Eye (tissue), 1 donor: ENCODE measurements at places on chromosomes 4 and X.
A peak's percentile ranks its signal among the peaks of the same experiment; 100 is the strongest.

GRCh38 chr4:139556724-139557555 lies 921 bp upstream of the SETD7 start:
- peak; percentile 89 for DNase-seq

DNA sequence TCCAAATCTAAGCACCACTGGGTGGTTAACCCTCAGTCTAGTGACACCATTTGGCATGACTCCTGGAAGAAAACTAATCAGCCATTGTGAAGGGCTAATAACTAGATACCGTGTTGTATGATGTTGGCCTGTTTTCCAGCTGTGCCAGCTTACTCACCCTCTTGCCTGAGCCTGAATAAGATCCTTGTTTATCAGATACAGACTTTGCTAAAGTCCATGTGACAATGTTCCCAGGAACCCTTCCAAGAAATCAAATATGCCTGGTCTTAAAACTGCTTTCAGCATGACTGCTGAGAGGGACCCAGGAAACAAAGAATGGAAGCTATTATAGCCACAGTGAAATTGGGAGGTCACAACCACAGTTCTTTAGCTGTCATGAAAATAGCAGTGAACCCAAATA lies 640.8 kb upstream of the INTU start:
- no peak for DNase-seq

DNA sequence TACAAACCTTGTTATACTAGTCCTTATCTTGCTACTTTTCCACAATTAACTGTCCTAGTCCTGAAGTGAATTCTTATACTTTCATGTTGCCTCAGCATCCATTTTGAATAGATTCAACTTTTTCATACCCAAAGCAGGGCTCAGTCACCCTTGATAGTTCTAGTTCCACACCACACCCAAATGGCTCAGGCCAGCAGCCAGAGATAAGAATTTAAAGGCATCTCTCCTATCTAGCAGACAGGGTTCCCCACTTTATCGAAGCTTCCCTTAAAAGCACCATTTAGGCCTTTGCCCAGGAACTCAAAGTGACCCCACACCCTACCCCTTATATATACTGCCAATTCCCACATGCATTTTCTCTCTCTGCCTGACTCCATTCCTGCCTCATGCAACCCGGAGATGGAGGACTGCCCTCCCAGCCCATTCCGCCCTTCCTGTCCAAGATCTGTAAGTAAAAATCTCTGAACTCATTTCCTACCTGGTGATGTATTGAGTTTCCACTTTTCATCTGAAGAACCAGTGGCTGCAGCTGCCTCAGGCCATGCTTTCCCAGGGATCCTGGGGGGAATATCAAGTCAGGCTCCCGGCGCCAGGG lies 63.7 kb upstream of the TXK start:
- no peak for DNase-seq

- DNase-seq, result peak; percentile 44
Observed at GRCh38 chr4:88005076-88005475, 2.4 kb upstream of the PKD2 start.

DNA sequence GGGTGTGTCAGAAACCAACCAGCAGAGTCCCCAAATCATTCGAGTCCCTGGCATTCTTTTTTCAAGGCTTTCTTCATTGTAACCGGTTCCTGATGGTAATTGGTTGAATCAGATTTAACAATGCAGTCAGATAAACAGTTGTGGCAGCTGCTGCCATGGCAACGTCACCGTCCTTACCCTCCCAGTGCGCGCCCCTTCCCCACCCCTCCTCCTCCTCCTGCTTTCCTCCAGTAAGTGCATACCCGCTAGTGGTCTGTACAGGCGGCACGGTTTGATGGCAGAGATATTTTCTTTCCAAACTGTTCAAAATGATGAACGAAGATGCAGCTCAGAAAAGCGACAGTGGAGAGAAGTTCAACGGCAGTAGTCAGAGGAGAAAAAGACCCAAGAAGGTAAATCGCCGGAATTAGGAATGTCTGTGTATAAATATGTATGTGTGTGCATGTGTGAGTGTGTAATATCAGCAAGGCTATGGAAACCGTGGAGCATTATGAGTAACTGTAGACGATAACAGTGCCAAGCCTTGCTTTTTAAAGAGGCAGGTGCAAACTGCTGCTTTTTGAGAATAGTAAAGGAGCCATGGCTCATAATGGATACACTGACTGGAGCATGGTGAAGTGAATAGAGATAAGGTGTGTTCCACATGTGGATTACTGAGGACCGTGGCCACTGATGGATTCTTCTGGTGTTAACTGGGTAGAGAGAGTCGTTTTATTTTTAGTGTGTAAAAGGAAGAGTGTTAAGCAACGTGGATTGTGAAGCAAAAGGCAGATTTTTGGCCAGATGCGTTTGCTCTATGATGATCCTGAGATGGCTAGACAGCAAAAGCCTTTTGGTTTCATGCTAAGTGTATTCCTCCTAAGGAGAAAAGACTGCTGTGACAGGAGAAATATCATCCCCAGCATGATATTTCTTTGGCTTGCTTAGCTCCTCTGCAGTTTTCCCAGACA lies at the start of gene ANK2:
Gene ANK2, plus strand, starts transcription at position 233 of the 950 bp plus-strand sequence. Its CDS starts 76 bp downstream, at position 309.
- peak; percentile 95 for DNase-seq

- DNase-seq, result no peak
Observed at GRCh38 chr4:168705121-168705520, 208.3 kb downstream of the PALLD start.

GRCh38 chrX:13482746-13483541 lies 86.5 kb upstream of the EGFL6 start:
- DNase-seq, result no peak

GRCh38 chrX:74178536-74178935 lies 125.4 kb upstream of the ZCCHC13 start:
- DNase-seq, result peak; percentile 25

- DNase-seq, result no peak
Observed at GRCh38 chr4:13984991-13985800, 357.7 kb upstream of the BOD1L1 start.

DNA sequence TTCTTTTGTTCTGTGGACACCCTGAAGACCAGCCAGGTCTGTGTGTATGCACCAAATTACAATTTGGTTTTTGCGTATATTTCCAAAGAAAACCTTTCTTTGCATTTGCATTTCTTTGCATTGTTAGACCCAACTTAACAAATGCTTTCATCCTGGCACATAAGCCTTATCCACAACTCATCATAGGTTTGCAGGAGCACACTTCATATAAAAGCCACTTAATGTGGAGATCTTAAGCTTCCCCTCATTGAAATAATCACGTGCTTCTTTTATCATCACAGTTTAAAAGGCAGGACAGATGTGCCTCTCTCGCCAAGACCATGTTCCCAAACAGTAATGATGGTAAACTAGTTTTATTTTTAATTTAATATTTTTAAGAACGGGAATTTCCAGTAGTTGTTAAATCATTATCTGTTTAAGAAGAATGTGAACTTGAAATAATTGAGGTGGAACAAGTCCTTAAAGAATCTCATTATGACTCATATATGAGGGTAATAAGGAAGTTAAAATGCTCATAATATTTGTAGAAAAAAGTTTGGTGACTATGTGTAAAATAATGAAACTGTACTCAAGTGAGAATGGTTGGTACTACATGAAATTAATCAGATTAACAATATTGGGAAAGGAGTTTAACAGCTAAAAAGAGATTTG lies 65.5 kb downstream of the GLRA3 start:
- no peak for DNase-seq

GRCh38 chr4:93263166-93263565 lies 565.4 kb upstream of the ATOH1 start:
- DNase-seq, result peak; percentile 15

DNA sequence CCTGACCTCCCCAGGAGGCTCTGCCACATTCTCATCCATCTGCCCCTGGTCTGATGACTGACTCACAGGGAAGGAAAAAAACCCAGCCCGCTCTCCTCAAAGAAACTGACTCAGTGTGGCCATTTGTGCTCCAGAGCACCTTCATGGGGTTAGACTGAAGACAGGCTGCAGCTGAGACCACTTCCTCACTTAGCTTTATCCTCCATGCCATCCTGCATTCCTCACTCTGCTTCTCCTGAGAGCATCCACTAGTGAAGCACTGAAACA lies 35.9 kb upstream of the HPSE start:
- no peak for DNase-seq

GRCh38 chr4:149702414-149703293 lies 113.0 kb downstream of the IQCM start:
- DNase-seq, result no peak

DNA sequence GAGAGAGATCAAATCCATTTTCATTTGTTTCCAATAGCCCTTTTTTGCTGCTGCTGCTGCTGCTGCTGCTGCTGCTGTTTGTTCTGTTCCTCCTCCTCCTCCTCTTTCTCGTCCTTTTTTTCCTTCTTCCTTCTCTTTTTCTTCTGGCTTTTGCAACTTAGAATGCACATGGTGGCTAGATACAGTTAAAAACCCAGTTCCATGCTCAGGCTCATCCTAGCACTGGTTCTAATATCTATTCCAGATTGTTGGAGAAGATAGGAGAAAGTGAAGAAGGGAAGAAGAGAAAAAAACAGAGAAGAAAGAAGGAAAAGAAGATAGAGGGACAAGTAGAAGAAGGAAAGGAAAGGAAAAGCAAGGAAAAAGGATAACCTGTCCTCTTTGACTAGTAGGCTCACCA lies 39.7 kb downstream of the VSIG4 start:
- no peak for DNase-seq

DNA sequence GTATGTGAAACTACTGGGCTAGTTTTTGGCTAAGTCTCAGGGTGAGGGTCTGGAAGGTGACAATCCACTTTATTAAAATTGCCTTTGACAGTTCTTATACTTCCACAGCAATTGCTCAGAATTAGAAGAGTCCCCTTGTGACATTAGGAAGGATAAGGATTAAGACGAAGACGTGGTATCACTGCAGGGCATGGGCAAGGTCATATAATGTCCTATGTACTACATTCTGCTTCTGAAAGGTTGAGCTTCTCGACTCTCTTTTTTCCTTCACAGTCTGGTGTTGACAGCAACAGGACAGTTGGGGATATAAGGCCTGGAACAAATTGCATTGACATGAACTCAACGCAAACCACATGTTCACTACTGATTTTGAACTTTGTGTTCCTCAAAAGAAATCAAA lies 40.9 kb upstream of the PRDM5 start:
- no peak for DNase-seq

- DNase-seq, result no peak
Observed at GRCh38 chrX:155959018-155959587, 38.4 kb upstream of the IL9R start.

GRCh38 chr4:147151763-147152162 lies 206.1 kb upstream of the TTC29 start:
- no peak for DNase-seq

DNA sequence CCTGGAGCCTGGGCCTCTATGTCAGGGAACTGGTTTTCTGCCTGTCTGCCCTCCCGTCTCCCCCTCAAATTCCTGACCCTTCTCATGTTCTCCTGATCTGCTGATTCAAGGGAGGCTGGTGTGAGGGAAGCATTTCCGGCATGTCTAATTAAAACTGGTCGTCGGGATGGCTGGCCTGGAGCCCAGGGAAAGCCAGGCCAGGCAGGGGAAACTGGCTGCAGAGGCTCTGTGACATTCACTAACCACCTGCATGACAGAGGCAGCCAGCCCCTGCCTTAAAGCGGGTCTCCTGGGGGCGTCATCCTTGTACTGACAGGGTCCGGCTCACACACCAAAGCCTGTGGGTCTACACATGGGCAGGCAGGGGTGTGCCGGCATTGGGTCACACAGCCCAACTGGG lies 35.2 kb downstream of the ABLIM2 start:
- peak; percentile 68 for DNase-seq

DNA sequence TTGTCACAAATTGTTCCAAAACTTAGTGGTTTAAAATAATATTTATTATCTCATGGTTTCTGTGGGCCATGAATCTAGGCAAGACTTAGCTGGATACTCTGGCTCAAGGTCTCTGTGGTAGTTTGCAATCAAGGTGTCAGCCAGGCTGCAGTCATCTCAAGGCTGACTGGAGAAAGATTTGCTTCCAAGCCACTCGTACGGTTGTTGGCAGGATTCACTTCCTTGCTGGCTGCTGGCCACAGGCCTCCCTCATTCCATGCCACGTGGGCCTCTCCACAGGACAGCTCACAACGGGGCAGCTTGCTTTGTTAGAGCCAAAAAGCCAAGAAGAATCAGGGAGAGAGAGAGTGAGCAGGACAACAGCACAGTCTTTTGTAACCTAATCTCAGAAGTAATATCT lies 101.4 kb downstream of the WWC2 start:
- no peak for DNase-seq

DNA sequence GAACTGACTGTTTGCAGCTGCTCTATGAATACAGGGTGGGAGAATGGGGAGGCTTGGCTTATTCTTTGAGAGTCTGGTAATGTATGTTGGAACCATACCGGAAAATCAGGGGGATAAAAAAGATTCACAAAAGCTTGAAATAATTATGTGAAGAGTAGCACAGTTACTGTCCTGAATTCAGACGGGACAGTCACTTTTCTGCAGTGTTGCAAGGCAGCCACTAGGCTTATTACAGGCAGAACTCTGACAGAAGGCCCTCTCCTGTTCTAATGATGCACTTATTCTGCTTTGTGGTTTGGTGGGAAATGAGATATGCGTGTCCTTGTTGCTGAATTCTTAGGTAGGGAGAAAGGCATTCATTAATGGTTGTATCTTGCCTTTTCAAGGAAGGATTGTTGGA lies 37.2 kb downstream of the GUCY1B1 start:
- no peak for DNase-seq

GRCh38 chrX:16386126-16386525 lies 218.8 kb downstream of the MAGEB17 start:
- no peak for DNase-seq

DNA sequence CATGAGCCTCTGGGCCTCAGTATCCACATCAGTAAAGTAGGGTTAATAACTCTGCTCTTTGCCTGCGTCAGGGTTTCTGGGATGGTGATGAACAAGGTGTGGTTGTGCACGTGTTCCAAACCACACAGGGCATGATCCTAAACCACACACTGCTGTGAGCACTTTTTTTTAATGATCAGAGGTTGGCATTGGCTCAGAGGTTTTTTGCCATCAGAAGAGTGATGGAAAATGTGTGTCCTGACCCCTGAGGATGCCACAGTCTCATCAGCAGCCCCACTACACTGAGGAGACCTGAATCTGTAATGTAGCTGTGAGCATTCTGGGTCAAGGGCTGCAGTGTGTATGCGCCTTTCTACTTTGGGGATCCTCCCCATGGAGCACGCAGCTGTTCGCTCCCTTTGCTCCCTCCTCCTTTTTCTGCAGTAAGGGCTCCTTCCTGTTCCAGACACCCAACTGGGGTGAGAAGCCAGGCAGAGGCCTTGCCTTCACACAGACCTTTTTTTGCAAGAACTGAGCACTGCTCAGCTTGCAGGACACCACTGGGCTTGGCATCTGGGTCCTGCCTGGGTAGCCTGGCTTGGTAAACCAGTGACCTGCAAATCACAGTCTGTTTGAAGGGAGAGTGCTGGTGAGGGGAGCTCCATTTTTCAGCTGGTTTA lies 87.5 kb downstream of the MAMLD1 start:
- DNase-seq, result no peak

- no peak for DNase-seq
Observed at GRCh38 chrX:120774606-120775005, 101.1 kb downstream of the CT47B1 start.

DNA sequence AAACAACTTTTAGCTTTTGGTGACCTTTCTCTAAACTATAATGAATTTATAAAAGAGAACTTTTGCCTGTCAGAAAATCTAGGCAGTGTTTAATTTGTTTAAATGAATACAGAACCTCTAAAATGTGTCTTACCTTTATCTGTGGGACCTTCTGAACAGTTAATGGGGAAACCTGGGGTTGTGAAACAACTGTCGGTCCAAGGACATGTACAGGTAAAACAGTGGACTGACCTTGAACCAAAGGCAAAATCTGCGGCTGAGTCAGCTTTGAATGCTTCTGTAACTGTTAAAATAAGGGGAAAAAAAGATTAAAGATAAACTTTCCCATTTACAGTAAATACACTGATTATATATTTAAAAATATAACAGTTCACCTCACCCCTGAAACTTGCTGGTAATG lies 65.1 kb downstream of the WNK3 start:
- DNase-seq, result no peak
